ENCODE measurements at places on chromosomes 11 and 22.

- no peak for DNase-seq
Observed at GRCh38 chr11:126476266-126476924, 120.9 kb downstream of the ST3GAL4 start.

GRCh38 chr11:56292154-56292553 is at the start of gene OR8H1:
Gene OR8H1, minus strand, starts transcription at chr11:56292254. Its CDS starts 1,192 bp downstream, at chr11:56291062.
- no peak for DNase-seq

DNA sequence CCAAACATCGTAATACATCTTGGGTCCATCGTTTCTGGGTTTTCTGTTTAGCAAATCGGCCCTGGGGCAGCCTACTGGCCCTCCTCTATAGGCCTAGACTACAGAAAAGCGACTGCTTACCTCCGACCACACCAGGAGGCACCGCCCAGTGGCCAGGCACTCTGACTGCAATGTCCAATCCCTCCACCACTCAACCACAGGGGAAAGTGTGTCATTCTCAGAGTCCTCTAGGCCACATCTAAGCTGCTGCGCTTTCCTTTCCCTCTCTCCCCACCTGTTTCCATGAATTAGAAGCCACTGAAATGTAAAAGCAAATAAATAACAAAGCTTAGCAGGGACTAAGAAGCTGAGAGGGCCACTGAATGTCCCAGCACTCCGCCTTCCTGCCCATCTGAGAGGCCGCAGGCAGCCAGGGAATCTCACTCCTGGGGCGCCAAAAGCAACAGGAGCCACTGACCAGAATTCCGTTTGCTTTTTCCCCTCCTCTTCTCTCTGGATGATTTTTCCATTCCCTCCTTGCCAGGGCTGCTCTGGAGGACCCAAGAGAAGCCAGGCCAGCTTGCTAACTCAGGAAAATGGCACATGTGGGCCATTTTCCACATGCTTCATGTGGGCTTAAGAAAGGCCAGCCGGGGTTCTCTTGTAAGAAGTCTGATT is 50.1 kb upstream of the FLI1 start:
- DNase-seq = no peak

- DNase-seq = no peak
Observed at GRCh38 chr11:15621565-15621964, 506.8 kb downstream of the INSC start.

DNA sequence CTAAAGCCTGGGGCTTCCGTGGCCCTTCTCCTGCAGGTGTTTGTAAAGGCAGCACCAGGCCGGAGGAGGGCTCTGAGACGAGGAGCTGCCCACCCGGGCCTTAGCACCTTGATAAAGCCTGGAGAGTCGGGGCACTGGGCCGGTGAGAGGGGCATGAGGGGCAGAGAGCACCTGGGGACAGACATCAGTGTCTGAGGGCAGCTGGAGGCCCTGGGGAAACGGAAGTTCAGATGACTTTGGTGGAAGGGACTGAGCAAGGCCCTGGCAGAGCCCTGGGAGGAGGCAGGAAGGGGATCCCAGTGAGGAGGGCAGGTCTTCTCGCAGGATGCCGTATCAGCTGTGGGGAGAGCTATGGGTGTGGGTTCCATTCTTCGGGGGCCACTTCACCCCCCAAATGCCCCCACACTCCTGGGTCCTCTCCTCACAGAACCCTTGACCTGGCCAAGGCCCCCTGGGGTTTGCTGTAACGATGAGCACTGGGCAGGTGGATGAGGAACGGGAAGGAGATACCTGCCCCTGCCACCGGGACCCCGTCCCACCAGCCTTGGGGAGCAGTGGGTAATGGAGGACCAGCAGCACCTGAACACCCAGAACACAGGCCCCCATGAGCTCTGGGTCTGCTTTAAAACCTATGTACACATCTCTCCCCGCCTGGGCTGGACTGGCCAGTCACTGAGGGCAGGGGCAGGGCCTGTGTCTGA is 7.4 kb downstream of the C1QTNF6 start:
- DNase-seq = no peak

- DNase-seq = no peak
Observed at GRCh38 chr11:70757241-70757640, 358.9 kb downstream of the CTTN start.

GRCh38 chr11:122758974-122759373 is 79.3 kb upstream of the CRTAM start:
- no peak for DNase-seq

Data from brain microvascular endothelial cell (primary cell).